ENCODE measurements at places on chromosomes 5 and 9. TPM values are rescaled to one million over a fixed set of nuclear protein-coding genes. Genes with fewer than 3 reads are reported as not detected.

MARCHF3 gene
- 3.2 TPM for total RNA-seq

MGAT1 gene
- 176 TPM for total RNA-seq

SAP30L gene
- 49.5 TPM for total RNA-seq

SLC23A1 gene
- 0.26 TPM for total RNA-seq

SPOCK1 gene
- not detected for total RNA-seq

ELOVL7 gene
- total RNA-seq = 0.20 TPM

ITK gene
- total RNA-seq = 324 TPM

ECSCR gene
- 0.58 TPM for total RNA-seq
